ENCODE measurements at places on chromosomes 5 and 9. TPM values are rescaled to one million over a fixed set of nuclear protein-coding genes. Genes with fewer than 3 reads are reported as not detected.

The NR5A1 gene
- not detected for total RNA-seq

DNA sequence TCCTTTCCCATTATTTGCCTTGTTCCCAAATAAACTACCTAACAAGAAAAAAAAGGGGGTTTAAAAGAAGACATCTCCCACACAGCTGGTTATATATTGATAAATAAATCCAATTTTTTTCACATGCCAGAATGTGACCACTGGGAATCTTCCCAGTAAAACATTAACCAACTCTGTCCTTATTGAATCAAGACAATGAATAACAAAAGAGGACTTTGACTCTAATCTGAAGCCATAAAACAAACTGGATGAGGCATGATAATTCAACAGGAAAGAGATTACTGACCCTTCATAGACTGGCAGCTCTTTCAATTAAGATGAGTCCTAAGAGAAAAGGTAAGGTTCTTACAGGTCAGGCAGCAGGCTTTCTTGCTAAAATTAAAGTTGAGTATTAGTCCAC, 165.8 kb upstream of the CDH6 start:
- no peak for DNase-seq
- H3K27ac ChIP-seq = no peak overlapping the region
- no peaks in the 10 kb centered on the region for H3K36me3 ChIP-seq
- no peaks in the 10 kb centered on the region for H3K27me3 ChIP-seq

The NMUR2 gene
- not detected for total RNA-seq

The C9orf43 gene
- total RNA-seq = 1.1 TPM

DNA sequence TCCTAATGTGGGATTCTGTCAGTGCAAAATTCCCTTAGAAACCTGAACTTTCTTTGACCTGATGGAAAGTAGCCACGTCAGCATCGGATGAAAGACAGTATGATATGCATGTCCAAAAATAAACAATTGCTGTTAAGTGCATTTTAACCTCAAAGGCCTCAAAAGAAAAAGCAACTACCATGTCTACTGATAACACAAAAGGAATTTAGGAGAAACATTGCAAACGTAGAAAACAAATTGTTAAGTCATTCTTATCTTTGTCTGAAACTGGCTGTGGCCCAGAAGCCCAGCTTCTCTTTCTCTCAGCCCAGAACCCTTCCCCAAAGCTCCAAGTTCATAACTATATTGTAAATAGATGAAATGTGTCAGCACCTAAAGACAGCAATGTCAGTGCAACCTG, 11.1 kb upstream of the LHFPL2 start:
- H3K27me3 ChIP-seq = peaks cover 10% of the 10 kb centered on the region
- no peaks in the 10 kb centered on the region for H3K4me1 ChIP-seq
- DNase-seq = no peak
- H3K36me3 ChIP-seq = no peaks in the 10 kb centered on the region

GRCh38 chr9:123964761-123965160, 34.8 kb upstream of the DENND1A start:
- H3K4me1 ChIP-seq = no peaks in the 10 kb centered on the region
- H3K4me3 ChIP-seq = no peak overlapping the region
- H3K27ac ChIP-seq = no peak overlapping the region
- peaks cover 53% of the 10 kb centered on the region for H3K27me3 ChIP-seq
- H3K36me3 ChIP-seq = no peaks in the 10 kb centered on the region

GRCh38 chr5:115369430-115370144, 73.1 kb upstream of the CCDC112 start:
- H3K4me1 ChIP-seq = no peaks in the 10 kb centered on the region
- H3K4me3 ChIP-seq = no peak overlapping the region
- no peaks in the 10 kb centered on the region for H3K36me3 ChIP-seq
- H3K27ac ChIP-seq = no peak overlapping the region
- no peak for DNase-seq
- H3K27me3 ChIP-seq = peaks cover 23% of the 10 kb centered on the region

DNA sequence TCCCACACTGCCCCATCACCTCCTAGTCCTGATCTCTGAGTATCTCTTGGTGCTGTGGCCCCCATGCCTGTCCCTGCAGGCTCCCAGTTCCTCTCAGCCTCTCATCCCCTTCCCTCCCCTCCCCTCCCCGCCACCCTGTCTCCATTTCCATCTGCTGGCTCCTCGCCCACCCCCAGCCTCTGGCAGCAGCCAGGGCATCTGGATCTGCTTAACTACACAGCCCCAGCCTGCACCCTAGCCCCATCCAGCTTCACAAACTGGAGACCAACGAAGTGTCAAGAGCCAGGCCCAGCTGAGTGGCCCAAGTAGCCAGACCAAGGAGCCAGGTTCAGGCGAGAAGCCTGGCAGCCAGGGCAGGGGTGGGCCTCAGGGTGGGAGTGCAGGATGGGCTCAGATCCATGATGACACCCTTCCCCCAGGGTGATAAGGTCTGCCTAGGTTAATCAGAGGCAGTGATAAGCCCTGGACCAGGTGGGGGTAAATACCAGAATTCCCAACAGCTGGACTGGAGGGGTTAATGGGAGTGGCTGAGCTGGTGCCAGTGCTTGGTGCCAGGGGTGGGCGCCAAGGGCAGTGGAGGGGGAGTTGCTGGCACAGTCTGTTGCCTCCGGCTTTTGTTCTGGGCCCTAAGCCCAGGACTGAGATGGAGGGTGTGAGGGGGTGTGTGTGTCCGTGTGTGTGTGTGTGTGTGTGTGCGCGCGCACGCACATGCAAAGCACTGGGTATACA, 2.5 kb downstream of the IL11RA start:
- H3K4me3 ChIP-seq = no peak overlapping the region
- peaks cover 26% of the 10 kb centered on the region for H3K4me1 ChIP-seq
- no peak overlapping the region for H3K27ac ChIP-seq
- H3K27me3 ChIP-seq = no peaks in the 10 kb centered on the region

The DMRTA1 gene
- not detected for total RNA-seq

DNA sequence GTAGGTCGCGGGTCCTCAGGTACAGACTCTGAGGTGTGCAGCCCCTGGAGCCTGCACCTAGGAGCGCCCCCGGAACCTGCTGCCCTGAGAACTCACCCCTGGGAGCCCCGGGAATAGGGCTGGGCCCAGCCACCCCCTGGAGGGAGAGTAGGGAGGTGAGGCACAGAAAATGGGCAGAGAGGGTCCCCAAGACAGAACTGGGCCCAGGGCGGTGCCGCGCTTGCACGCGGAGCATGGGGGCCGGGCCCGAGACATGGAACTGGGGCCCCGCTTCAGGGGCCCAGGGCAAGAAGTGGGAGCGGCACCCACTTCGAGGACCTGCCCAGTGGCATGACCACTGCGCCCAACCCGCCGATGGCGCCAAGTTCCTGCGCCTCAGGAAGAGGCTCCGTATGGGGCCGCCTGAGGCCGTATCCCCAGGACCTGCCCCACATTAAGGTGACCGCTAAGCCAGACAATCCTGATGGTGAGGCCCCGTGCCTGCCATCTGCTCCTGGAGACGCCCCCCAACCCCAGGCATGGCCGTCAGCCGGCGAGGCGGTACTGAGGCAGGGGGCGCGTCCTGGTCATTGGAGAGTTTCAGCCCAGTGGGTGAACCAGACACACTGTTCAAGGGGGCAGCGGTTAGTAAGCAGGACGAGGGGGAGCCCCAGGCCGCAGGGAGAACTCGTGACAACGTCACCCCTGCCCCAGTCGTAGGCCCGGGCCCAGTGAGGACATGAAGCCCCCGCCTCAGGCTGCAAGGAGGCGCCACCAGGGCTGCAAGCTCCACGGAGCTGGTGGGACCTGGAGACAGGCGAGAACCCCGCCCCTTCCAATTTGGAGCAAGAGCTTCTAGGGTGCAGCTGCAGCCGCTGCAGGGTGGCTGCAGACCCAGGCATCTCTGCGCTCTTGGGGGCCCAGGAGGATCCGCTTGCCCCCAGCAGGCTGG, 89.5 kb upstream of the PUM3 start:
- no peak overlapping the region for H3K4me3 ChIP-seq
- H3K36me3 ChIP-seq = no peaks in the 10 kb centered on the region
- no peaks in the 10 kb centered on the region for H3K4me1 ChIP-seq
- no peak for DNase-seq
- no peaks in the 10 kb centered on the region for H3K27me3 ChIP-seq

DNA sequence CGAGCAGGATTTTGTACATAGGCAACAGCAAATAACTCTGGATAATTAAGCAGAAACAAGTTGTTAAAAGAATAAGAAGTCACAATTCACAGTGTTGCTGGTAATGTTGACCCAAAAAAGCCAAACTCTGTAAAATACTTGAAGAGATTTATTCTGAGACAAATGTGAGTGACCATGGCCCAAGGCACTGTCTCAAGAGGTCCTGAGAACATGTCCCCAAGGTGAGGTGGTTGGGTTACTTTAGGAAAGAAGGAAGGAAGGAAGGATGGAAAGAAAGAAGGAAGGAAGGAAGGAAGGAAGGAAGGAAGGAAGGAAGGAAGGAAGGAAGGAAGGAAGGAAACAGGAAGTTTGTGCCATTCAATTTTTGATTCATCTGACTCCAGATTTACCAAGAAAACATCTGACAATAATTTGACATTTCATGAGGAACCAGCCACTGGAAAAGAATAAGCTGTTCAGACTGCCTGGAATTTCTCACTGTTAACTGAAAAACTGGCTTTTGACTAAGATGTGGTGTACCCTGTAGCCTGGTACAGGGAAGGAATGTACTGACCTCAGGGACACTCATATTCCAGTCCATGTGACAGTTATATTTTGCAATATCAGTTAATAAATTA, 295.9 kb upstream of the TNC start:
- H3K4me1 ChIP-seq = no peaks in the 10 kb centered on the region
- H3K27ac ChIP-seq = no peak overlapping the region
- H3K27me3 ChIP-seq = peaks cover 25% of the 10 kb centered on the region
- no peaks in the 10 kb centered on the region for H3K36me3 ChIP-seq
- DNase-seq = no peak

- peak overlapping the region; percentile 42 for H3K27ac ChIP-seq
- H3K4me3 ChIP-seq = no peak overlapping the region
- DNase-seq = no peak
- H3K36me3 ChIP-seq = no peaks in the 10 kb centered on the region
- H3K4me1 ChIP-seq = peaks cover 75% of the 10 kb centered on the region
- no peaks in the 10 kb centered on the region for H3K27me3 ChIP-seq
Observed at GRCh38 chr9:83701286-83701685, 6.5 kb downstream of the UBQLN1 start.

The SLC25A2 gene
- total RNA-seq = 0.46 TPM

DNA sequence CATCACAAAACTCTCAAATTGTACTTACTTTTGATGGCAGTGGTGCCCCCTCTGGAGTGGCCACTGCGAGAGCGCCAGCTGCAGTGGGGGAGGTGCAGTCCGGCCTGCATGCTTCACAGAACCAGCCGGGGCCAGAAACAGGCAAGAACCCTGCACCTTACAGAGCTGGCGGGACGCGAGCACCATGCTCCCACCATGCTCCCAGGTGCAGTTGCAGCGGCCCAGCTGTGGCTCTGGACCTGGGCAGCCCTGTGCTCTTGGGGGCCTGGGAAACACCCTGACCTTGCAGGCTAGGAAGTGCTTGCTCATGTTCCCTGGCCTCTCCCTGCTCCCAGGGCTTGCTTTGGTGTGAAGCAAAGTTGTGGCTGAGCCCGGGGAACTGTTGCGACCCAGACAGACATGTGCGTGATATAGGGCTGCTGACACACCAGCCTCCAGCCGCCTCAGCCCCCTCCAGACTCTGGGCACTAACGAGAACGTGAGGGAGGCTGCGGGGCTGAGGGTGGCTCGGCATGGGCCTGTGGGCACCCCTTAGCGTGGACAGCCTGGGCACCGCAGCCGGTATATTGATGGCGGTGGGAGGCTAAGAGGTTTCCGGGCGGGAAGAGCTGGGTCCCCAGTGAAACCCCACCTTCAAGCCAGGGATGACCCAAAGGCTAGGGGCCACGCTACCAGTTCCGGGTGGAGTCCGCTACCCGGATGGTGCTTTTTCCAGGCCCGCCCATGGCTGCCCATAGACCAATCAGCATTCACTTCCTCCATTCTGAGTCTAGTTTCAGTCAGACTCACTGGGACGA, 1809.9 kb upstream of the ACO1 start:
- no peak overlapping the region for H3K27ac ChIP-seq
- no peaks in the 10 kb centered on the region for H3K36me3 ChIP-seq
- DNase-seq = no peak

The CCDC180 gene
- 2.5 TPM for total RNA-seq

DNA sequence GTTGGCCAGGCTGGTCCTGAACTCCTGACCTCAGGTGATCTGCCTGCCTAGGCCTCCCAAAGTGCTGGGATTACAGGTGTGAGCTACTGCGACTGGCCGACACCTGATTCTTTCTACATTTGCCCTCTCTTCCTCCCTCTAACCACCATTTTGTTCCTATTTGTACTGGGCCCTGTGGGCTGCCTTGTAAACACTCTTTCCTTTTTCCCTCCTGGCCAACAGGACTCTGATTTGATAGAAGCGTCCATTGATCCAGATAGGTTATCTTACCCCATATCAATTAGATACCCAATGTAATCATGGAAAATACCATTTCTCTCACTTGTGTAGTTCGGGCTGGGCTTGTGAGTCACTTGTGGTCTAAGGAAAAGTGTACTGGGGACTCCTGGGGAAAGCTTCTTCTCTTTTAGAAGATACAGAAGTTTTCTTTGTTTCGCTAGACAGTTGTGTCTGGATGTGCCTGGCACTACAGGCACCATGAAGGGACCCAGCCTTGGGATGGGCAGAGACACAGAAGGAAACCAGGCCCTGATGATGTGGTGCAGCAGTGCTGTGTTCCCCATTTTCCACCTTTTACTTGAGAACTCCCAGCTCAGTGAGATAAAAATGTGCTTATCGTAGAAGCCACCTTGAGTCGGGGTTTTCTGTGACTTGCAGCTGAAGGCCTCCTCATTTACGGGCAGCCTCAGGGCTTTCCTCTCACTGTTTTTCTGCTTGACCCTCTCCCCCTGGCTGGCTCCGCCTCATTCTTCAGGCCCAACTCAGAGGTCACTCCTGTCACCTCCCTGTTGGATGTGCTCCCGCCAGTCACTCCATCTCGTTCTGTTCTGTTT, 32.8 kb upstream of the CPEB4 start:
- H3K36me3 ChIP-seq = no peaks in the 10 kb centered on the region
- peaks cover 13% of the 10 kb centered on the region for H3K27me3 ChIP-seq
- peaks cover 5% of the 10 kb centered on the region for H3K4me1 ChIP-seq
- no peak overlapping the region for H3K27ac ChIP-seq
- no peak overlapping the region for H3K4me3 ChIP-seq

The BTNL9 gene
- not detected for total RNA-seq

The SYNPO gene
- 0.30 TPM for total RNA-seq

The DCP2 gene
- 138 TPM for total RNA-seq

- no peaks in the 10 kb centered on the region for H3K4me1 ChIP-seq
- peaks cover 9% of the 10 kb centered on the region for H3K27me3 ChIP-seq
- no peak for DNase-seq
- H3K4me3 ChIP-seq = no peak overlapping the region
- H3K36me3 ChIP-seq = no peaks in the 10 kb centered on the region
Observed at GRCh38 chr9:79776581-79776980, 204.8 kb downstream of the TLE4 start.

Data from activated T-cell treated with anti-CD3 and anti-CD28 coated beads, Interleukin-2, amount 50 U/mL, for 72 hours (primary cell).